HuH-7 (cell line): ENCODE measurements at places on chromosomes 5 and 9.

GRCh38 chr5:56908942-56909293 is 478 bp upstream of the SETD9 start:
- DNase-seq = peak; percentile 33

- DNase-seq = no peak
Measured at GRCh38 chr5:35171078-35171477, 59.2 kb downstream of the PRLR start.

DNA sequence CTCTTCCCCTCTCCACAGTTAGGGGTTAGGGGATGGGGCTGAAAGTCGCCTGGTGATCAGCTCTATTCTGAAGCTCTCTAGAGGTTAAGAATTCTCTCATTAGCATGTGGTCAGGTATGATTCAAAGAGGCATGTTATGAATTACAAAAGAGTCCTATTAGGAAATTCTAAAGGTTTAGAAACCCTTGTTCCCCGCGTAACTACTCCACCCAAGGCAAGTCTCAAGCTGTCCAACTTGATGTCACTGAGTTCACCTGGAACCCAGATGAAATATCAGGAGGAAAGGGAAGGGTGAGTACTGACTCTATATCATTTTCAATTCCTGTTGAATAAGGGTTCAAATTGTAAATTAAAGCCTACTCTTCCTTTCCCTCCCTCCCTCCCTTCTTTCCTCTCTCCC is 18.1 kb upstream of the RNF145 start:
- no peak for DNase-seq

DNA sequence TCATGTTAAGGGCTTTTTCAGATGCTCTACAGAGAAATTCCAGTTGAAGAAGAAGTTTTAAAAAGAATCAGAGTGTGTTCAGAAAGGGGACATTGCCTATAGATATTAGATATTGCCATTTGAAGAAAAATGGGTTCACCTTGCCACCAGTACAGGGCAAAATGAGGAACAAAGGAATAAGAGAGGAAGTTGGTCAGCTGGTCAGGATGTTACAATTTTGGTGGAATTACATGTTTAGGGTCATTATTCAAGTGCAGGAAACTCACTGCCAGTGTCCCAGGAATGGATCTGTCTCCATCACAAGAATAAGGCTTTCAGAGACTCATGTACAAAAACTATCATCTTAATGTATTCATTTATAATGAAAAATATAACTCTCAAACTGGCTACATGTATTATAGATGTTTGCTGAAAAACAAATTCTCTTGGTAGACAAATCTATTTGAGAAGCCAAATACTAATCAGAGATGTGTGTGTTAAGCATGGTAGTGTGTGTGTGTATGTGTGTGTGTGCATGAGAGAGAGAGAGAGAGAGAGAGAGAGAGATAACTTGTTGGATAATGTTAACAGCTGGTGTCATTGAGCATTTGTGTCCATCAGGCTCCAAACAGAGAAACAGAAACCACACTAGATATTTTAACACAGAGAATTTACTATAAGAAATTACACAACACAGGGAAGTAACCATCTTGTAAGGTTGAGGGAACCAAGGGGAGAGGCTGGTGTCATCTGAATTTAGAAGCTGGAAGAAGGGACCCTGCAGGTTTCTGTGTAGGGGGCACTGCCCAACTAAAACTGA is 5.0 kb upstream of the C1QTNF3 start:
- DNase-seq = no peak
